ENCODE measurements at places on chromosomes 3 and 15.

DNA sequence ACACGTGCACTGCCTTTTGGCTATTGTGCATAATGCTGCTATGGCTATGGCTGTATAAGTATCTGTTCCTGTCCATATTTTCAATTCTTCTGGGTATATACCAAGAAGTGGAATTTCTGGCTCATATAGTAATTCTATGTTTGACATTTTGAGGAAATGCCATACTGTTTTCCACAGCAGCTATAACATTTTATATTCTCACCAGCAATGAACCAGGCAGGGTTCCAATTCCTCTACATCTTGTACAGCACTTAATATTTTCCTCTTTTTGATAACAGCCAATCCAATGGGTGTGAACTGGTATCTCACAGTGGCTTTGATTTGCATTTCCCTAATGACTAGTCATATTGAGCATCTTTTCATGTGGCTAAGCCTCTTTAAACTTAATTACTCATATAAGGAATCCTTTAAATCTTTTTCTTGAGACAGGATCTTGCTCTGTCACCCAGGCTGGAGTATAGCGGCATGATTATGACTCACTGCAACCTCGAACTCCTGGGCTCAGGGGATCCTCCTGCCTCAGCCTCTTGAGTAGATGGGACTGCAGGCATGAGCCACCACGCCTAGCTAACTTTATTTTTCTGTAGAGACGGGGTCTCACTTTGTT is 38.1 kb upstream of the IGDCC4 start:
- DNase-seq: peak; percentile 40

DNA sequence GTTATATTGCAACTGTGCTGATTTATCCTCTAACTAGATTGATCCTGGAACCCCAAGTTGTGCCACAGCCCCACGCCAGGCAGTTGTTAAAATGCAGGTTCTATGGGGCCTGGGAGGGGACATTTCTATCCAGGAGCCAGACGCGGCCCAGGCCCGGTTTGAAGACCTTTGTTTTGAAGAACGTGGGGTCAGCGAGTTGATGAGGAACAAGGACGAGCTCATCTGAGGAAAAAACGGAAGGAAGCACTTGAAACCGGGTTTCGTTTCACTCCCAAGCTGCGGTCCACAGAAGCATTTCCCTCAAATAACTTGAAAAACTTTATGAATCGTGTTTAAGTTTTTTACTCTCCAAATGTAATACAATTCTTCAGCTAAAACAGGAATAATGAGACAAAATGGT is 76.4 kb downstream of the CHSY1 start:
- no peak for DNase-seq

- DNase-seq: peak; percentile 25
Observed at GRCh38 chr3:105798381-105798934, 70.4 kb downstream of the CBLB start.

- peak; percentile 75 for DNase-seq
Observed at GRCh38 chr3:170383567-170383966, 26.1 kb downstream of the SKIL start.

DNA sequence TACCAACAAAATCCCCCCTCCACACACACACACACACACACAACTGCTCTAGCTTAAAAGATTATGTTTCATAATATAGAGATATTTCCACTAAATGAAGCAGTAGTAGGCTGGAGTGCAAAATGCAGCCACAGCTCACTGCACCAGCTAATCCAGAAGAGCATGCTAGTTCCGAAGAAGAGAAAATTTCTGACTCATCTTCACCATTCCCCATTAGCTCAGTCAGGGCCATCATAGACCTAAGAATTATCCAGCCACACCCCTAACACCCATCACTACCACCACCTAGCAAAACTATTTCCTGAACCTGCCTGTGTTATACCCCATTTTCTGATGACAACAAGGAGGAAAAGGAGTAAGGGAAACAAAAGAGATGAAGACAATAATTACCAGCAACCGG is 67.1 kb upstream of the UBE2E2 start:
- no peak for DNase-seq

GRCh38 chr15:88890495-88890894 is 4.8 kb downstream of the HAPLN3 start:
- DNase-seq: no peak

DNA sequence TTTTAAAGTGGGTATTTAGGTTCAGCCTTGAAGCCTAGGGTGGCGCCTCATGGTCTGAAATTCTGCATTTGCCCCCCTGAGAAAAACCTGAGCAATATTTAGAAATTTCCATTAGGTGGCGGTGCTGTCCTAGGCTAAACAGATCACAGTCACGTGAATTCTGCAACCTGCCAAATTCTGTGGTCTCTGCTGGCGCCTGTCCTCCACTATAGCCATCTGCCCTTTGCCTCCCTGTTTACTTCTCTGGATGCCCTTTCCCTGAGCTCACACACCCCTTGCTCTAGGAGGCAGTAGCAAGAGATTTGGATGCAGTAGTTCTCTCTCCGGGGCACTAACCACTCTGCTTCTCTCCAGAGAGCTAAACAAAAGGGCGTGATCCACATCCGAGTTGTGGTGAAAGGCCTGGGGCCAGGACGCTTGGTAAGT is 9.1 kb downstream of the MRPS11 start:
- peak; percentile 69 for DNase-seq

- peak; percentile 17 for DNase-seq
Observed at GRCh38 chr15:76529911-76530310, 193.3 kb downstream of the ISL2 start.

Data from choroid plexus epithelial cell (primary cell).